ENCODE measurements at places on chromosomes 1 and 21. TPM values are rescaled to one million over a fixed set of nuclear protein-coding genes. Genes with fewer than 3 reads are reported as not detected.

The GNG5 gene
- polyA plus RNA-seq, result 165 TPM

DNA sequence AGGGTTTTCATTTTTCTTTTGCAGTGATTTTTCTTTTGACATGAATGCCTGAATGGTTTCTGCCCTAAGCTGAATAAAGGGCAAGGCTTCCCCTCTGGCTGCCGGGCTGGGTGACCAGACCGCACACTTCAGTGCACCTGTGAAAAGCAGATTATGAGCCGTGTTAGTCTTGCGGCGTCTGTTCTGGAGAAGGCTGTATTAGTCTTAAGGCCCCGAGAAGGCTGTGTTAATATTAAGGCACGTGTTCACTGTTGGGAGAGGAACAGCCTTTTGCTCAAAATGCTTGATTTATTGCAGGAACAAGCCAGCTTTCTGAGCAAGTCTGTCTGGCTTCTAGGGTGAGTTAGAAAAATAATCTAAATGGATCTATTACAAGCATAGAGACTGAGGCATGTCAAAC lies 54.7 kb upstream of the DNAH14 start:
- DNase-seq, result no peak

- DNase-seq, result no peak
These were observed 2.0 kb downstream of the VAV3 start for GRCh38 chr1:107963008-107963407.

DNA sequence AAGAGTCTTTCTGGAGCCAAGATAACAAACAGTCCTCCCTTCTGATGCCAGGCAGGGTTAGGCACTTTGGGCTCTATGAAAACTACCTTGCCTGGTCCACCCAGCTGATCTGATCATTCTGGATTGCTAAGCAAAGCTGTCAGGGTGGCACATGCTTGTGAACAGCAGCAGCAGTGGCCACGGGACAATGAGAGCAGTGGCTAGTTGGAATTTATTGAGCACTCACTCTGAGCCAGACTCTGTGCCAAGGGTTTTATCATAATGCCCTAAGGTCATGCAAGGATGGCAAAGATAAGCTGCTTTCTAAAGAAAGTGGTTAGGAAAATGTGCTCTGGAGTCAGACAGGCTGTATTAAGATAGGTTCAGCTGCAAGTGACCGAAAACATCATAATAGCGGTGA lies 390.4 kb upstream of the VAMP3 start:
- no peak for DNase-seq

- no peak for DNase-seq
These were observed 146.2 kb downstream of the C1orf21 start for GRCh38 chr1:184533049-184533448.

The CFH gene
- 96.6 TPM for polyA plus RNA-seq

DNA sequence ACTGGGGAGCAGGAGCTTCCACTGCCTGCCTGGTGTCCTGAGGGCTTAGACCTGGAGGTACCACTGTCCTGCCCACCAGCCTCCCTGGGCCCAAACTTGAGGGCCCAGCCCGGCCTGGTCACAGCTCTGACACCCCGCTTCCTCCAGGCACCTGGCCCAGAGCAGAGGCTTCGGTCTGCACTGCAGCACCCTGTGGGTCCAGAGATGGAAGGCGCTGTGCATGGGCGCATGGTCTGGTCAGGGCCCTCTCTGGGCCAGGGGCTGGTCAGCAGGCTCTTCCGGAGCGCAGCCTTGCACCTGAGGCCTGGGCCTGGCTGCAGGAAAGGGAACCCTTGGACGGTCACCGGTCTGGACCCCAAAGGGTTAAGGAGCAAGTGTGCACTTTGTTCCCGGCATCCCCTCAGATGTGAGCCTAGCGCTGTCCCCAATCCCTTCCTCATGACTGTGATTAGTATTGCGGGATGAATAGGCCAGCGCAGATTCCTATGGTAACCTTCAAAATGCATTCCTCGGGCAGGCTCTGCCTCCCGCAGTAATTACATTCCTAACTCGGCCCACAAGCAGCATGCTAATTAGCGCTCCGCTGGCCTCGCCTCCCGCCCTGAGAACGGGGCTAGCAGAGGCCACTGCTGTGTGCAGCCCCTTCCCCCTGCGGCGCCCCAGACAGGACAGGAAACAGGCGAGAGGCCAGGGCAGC lies 36.3 kb downstream of the PRDM16 start:
- DNase-seq, result no peak

GRCh38 chr21:45076245-45076711 lies 1.9 kb downstream of the ADARB1 start:
- DNase-seq, result no peak

- no peak for DNase-seq
These were observed 173.6 kb downstream of the VAV3 start for GRCh38 chr1:107791348-107791747.

- no peak for DNase-seq
These were observed 35.5 kb upstream of the IRF2BP2 start for GRCh38 chr1:234645474-234645953.

GRCh38 chr1:226627924-226628611 lies 79.5 kb downstream of the STUM start:
- no peak for DNase-seq

The HSPB7 gene
- polyA plus RNA-seq, result 57.9 TPM

DNA sequence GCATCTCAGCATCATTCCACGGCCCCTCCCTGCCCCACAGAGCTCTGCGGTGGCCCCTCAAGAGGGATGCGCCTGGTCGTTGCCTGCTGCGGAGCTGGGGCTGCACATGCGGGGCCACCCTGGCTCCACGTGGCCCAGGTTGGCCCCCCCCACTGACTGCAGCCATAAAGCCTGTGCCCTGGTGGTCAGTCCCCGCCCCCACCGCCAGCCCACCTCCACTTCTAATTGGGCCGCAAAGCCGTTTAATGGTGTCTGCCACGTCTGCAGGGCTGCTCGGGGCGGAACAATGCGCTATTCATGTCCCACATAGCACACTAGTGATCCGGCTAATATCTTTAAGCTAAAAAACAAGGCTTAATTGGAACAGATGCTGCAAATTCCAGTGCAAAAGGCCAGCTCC lies 33.5 kb upstream of the ACTRT2 start:
- DNase-seq, result no peak

GRCh38 chr21:29209696-29210095 lies 79.3 kb downstream of the MAP3K7CL start:
- DNase-seq, result no peak

Data from muscle of arm (tissue), 14 donors.